H7 (cell line): ENCODE measurements at places on chromosomes 7 and 10.

DNA sequence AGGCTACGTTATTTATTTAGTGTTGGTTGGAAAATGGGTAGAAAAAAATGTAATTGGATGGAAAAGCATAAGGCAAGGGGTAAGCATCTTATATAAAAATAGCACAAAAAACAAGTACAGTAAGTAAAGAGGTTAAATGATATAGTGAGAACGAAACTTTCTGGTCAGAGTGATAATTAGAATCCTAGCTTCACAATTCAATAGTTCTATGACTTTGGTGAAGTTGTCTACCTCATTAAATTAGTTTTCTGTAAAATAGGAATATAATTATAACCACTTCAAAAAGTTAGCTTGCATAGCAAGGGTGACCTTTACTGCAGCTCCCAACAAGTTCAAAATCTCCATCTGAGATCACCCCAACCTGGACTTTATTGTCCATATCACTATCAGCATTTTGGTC, 30.8 kb upstream of the TAS2R16 start:
- no peak for DNase-seq

GRCh38 chr7:111082351-111082750, 8.6 kb upstream of the LRRN3 start:
- DNase-seq: no peak

DNA sequence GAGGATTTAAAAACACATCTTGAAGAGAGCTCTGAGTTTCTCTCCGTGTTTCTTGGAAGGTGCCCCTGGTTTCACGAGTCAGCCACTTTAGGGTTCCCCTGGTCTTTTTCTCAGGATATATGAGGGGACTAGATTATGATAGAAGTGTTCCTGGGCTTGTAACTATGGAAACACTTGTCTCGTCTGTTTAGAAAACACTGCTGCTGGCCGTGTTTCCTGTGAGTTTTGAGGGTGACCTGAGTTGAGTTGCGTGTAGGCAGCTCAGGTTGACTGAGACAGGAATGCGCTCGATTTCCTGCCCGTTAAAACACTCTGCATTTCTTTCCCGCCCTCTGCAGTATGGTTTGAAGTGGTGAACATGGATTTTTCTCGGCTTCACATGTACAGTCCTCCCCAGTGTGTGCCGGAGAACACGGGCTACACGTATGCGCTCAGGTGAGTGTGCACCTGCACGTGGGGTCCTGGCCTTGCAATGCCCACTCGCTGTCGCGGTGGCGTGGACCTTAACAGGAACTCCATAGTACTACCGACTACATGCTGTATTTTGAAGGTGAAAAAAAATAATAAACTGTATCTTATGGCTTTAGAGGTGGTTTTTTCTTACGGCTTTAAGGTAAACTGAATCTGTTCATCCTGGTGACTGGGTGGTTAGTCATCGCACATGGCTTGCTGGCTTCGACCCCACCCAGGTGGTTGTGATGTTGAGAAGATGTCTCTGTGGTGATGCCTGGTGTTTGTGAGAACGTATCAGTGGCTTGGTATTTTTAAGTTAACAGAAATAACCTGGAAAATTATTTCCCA, at the start of gene SUN1:
SUN1 (plus strand) TSS at position 310 of the 801 bp plus-strand sequence; CDS start at position 359, 49 bp downstream.
- DNase-seq: no peak

DNA sequence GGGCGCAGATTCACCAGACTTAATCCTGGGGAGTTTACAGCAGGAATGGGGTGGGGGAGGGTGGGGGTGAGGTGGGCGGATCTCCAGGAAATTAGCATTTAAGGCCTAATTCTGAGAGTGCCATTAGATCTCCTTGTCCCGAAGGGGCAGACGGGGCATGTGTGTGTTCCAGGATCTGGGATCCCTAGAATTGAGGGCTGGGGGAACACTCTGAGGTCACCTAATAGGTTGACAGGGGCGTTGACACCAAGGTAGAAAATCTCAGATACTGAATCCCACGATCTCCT, 9.4 kb upstream of the EPHB4 start:
- no peak for DNase-seq

GRCh38 chr10:75335983-75336382, 65.6 kb downstream of the ZNF503 start:
- no peak for DNase-seq

GRCh38 chr7:77827999-77828398, 29.4 kb downstream of the PHTF2 start:
- no peak for DNase-seq

DNA sequence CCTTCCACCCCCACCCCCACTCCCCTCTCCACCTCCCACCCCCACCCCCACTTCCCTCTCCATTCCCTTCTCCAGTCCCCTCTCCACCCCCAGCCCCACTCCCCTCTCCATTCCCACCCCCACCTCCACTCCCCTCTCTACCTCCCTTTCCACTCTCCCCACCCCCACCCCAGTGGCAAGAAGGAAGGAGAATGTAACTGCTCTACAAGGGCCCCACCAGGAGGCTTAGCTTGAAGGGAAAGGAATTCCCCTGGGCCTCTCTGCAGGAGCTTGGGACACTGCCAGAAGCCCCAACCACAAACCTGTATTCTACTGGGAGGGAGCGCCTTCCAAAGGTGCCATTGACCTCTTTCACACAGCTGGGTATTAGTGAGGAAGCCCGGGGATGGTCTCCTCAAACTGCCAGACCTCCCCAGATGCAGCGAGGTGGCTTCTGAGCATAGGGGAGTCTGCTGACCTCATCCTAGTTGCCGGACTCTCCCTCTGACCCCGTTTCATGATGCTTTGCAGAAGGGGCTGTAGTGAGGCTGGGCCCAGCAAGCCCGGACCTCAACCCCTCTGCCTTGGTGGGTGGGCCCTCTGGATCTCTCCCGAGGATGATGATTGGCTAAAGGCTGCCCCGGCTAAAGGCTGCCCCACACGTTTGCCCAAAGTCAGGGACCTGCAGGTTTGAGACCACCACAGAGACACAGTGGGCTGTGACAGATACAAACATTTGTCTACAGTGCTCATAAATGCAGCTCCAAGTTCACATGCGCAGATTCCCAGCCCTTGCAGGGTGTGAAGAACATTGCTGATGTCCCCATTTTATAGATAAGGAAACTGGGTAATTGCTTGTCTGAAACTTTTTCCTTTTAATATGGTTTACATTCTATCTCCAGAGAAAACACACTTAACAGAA, 2.9 kb downstream of the DEPP1 start:
- DNase-seq: peak; percentile 84

GRCh38 chr10:118926441-118926840, 103.1 kb upstream of the NANOS1 start:
- DNase-seq: no peak

DNA sequence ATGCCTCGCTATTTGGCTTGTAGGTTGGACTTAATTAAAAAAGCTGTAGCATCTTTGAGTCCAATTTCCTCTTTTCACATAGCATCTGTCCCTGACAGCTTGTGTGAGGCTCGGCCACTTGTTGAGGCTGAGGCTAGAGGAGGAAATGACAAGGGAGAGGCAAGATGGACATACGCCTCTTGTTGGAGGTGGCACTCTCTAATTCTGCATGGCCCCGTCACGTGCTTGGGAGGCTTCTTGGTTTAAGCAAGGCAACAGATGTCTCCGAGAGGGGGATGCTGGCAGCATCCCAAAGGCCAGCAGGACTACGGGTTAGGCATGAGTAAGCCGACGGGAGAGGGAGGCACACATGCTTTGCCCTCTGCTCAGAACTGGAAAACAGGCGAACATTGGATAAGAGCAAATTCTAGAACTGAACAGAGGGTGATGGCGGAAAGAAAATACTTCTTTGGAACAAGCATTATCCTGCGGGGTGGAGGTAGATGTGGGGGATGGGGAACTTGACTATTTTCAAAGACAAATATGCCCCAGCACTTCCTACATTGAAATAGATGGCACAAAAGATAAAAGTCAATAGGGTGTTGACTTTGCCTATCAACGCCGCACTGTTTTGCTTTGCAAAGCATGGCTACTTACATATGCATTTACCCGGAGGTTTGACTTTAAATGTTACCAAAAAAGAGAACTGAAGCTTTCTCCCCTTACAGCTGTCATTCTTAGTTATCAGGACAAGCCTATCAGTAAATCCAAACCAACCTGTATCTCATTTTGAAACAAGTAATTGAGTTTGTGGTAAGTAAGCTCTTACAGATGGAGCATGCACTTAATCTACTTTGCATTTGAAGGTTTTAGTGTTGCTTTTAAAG, 94.8 kb downstream of the CHN2 start:
- DNase-seq: no peak

GRCh38 chr7:14761510-14762296, 140.8 kb downstream of the DGKB start:
- DNase-seq: no peak

DNA sequence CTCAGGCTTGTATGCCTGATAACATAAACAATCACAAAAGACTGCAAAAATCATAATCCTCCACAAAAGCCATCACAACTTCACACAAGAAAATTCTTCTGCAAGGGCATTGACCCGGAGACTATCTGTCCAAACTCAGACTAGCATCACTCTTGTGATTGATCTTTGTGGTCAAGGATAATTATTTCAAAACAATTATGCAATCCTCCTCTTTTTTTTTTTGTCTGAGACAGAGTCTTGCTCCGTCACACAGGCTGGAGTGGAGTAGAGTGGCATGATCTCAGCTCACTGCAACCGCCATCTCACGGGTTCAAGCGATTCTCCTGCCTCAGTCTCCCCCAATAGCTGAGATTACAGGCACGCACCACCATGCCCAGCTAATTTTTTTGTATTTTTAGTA, 22.2 kb downstream of the CDNF start:
- no peak for DNase-seq
